HL-60 (cell line): ENCODE measurements at places on chromosomes 5 and 9.

DNA sequence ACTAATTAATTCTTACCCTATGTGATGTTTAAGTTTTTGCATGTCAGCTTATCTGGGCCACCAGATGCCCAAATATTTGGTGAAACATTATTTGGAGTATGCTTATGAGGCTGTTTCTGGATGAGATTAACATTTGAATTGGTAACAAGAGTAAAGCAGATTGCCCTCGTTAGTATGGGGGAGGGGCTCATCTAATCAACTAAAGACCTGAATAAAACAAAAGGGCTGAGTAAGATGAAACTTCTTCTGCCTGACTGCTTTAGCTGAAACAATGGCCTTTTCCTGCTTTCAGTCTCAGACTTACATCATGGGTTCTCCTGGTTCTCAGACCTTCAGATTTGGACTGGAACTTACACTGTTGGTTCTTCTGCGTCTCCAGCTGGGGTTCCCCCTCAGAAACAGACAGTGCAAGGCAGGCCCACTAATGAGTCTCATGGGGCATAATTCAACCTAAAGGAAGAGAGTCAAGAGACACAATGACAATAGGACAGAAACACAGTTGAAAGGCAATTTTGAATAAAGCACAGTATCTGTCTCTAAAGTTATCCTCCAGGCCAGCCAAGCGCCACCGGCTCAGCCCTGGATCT lies 288.4 kb downstream of the CAAP1 start:
- no peak for DNase-seq

GRCh38 chr5:122611406-122611805 lies 163.5 kb upstream of the SNX2 start:
- no peak for DNase-seq

DNA sequence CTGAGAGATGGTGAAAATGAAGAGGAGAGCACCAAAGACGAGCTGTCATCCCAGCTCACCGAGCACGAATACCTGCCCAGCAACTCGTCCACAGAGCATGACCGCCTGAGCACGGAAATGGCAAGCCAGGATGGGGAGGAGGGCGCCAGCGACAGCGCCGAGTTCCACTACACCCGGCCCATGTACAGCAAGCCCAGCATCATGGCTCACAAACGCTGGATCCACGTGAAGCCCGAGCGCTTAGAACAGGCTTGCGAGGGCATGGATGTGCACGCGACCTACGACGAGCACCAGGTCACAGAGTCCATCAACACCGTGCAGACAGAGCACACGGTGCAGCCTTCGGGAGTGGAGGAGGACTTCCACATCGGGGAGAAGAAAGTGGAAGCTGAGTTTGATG lies 27.4 kb upstream of the ZBTB34 start:
- DNase-seq, result no peak

DNA sequence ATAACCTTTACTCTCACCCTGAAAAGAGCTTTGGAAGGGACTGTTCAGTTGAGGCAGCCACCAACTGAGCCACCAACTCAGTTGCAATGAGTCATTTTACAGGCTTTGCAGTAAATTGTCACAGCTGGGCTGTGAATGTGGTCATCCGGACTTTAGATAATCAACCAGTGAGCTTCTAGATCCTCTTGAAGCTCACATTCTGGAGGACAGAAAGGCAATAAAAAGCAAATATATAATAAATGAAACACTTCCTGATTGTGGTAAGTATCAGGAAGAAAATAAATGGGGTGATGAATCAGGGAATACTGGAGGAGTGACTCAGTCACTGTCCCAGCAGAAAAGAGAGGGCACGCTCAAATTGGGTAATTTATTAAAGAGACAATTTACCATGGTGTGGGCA lies 13.2 kb upstream of the C5orf58 start:
- DNase-seq, result no peak

DNA sequence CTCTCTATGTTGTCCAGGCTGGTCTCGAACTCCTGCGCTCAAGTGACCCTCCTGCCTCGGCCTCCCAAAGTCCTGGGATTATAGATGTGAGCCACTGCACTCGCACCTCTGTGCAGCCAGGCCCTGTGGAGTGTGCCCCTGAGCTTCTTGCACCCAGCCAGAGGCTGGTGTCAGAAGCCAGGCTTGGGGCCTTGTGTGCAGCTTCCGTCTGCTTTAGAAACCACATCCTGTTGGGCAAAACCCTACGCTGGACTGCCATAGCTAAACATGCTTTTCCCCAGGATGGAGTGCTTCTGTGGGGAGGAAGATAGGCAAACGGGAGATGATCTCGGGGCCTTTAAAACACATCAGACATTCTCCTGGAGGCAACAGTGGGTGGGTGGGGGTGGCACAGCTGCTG lies 40.1 kb downstream of the PRRT1B start:
- peak; percentile 94 for DNase-seq

- DNase-seq, result no peak
Observed at GRCh38 chr9:134411440-134412297, 85.4 kb downstream of the RXRA start.

- DNase-seq, result no peak
Observed at GRCh38 chr5:132270706-132271105, 13.2 kb downstream of the PDLIM4 start.

DNA sequence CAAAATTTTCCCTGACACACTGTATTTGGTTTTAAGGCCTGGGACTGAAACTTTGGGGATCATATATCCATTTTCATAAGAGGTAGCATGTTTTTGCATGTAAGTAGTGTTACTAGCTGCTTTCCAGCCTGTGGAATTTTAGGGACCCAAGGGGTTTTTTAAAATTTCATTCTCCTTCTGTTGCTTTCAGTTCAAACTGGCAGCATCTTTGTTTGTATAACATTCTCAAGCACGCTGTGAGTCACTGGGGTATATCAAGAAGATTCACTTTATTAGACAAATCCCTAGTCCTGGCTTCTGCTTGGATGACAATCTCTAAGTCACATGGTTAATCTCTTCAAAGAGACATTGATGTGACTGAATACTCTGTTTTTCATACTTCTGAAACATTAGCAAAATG lies 479.0 kb downstream of the CYLC2 start:
- DNase-seq, result no peak

- no peak for DNase-seq
Observed at GRCh38 chr5:146026307-146027010, 78.9 kb downstream of the PLAC8L1 start.

DNA sequence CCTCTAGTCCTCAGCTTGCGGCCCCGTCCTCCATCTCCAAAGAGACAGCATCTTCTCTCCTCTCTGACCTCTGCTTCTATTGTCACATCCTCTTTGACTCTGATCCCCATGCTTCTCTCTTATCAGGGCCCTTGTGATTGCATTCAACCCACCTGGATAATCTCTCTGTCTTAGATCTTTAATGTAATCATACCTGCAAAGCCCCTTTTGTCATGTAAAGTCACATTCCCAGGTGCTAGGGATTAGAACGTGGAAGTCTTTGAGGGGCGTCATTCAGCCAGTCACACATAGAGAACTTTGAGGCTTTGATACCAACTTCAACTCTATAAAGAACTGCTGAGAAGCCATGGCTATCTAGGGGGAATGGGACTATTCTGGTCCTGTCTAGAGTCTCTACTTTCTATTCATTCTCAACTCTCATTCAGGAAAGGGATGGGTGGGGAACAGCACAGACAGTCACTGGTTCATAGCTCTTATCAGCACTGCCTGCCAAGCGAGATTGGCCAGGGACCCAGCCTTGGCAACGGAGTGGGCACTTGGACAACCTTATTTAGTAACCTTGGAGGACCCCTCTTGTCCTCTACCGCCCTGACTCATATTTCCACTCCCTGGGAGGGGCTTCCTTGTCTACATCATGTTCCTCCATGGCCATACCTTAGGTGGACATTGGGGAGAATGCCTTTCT lies 29.0 kb downstream of the TAS2R1 start:
- DNase-seq, result no peak

DNA sequence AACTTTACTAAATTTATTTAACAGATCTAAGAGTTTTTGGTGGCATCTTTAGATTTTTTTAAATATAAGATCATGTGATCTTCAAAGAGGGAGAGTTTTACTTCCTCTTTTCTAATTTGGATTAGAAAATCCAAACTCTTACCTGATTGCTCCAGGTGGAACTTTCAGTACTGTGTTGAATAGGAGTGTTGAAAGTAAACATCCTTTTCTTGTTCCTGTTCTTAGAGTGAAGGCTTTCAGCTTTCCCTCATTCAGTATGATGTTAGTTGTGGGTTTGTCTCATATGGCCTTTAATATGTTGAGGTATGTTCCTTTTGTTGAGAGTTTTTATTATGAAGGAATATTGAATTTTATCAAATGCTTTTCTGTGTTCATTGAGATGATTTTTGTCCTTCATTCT lies 650.0 kb upstream of the SGCD start:
- DNase-seq, result no peak

DNA sequence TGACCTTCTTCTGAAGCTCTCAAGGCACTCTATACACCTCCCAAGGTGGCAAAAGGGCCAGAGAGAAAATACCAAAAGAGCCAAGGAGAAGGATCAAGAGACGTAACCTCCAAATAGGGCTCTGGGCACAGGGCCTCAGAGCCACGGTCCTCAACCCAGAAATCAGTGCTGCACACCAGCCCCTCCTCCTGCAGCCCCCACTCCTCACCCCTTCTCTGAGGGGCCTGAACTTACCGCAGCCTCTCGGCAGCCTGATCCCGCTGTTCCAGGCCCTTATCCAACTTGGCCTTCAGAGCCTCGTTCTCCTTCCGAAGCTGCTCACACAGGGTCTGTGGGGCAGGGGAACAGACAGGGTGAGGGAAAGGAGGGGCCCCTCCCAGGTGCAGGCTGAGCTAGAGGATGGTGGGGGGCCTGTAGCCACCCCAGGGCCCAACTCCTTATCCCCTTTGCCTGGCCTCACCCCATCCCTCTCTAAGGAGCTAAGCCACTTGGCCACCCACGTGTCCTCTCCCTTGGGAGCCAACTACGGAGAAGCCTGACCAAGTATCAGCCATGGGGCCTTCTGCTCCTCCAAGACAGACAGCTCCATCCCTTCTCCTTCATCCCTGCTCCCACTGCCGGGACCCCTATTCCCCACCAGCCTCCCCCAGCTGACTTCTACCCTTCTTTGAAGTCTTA lies 28.8 kb downstream of the TNIP1 start:
- DNase-seq, result no peak

GRCh38 chr9:120256146-120256545 lies 323.8 kb downstream of the CDK5RAP2 start:
- DNase-seq, result no peak

DNA sequence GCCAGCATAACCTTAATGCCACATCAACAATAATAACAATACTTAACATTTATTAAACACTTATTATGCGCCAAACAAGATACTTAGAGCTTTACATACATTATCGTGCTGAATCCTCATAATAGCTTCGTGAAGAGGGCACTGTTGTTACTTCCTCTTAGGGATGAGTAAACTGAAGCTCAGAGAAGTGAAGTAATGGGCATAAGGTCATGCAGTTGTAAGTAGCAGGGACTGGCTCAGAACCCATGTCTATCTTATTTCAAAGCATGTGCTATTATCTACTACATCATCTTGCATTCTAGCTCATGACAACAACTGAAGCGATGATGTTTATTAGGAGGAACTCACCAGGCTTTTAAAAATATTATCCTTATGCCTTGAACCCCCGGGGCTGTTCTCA lies 34.9 kb upstream of the PPP3R2 start:
- peak; percentile 3 for DNase-seq

GRCh38 chr5:150389531-150390266 lies 23.0 kb downstream of the CD74 start:
- no peak for DNase-seq

DNA sequence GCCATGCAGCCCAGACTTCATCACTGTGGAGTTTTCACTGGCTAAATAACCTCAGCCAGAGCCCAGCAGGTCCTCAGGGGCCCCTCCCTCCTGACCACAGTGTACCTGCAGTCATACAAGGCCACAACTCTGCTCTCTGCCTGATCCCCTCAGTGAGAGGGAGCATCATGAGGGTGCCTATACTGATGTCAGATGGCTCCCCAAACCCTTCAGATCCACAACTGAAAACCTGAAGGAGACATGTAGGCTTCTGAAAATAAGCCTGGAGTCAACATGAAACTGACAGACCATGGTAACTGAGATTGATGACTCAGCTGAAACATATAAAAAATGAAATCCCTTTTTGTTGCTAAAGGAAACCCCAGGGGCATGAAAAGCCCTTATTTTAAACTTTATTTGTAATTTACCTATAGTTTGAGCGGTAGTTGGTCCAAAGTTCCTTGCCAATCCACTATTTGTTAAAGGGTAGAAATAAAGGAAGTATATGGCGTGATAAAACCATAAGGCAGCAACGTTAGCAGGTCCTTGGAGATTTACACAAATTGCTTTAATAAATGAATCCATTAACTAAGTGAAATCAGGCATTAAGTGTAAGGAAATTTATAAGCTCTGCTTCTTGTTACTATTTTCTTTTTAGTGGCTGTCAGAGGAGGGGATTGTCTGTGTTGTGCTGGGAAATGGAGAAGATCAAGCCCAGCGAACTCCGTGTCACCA lies 68.3 kb downstream of the FGF1 start:
- DNase-seq, result no peak

- no peak for DNase-seq
Observed at GRCh38 chr5:96823900-96824380, 16.2 kb upstream of the ERAP1 start.

DNA sequence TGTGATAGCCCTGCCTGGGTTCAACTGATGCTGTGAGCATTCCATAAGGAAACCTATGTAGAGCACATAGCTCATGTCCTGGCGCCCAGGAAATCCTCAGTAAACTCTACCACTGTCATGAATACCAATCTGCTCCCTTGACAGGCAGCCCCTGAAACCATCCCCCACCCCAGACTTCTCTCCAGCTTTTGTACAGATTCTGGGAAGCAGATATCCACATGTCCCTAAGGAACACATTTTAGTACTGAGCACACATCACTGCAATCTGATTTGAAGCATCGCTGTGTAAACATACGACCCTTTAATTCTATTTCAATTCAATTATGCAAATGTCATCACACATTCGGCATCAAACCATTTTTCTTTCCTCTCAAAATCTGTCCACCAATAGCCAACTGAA lies 89.5 kb upstream of the FSTL4 start:
- no peak for DNase-seq

DNA sequence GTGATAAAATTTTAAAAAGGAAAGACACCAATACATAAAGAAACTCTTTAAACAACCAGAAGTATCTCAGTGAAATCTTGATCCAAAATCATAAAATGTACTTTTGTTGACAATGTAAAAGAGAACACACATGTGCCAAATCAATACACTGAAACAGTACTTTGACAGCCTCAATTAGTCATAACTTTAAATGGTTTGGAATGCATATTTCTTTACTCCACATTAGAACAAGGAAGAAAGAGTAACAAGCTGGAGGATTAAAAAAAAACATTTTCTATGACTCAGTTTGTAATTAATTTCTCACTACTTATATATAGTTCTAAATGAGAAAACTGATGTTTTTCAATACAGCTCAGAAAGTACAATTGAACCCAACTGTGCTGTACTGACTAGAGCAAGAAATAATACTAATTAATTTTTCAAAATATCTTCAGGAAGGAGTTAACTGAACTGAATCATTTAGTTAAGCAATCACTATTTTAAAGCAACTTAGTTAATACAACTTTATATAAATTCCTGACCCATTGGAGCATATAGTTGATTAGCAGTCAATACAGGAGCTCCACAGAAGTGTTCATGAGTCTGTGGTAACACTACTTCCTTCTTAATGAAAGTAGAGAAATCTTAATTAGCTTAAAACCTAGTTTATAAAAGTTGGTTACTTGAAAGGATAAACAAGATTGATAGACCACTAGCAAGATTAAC lies 101.0 kb downstream of the NR3C1 start:
- DNase-seq, result no peak
